ENCODE measurements at places on chromosomes 1 and 21. TPM values are rescaled to one million over a fixed set of nuclear protein-coding genes. Genes with fewer than 3 reads are reported as not detected.

PTPRU gene
- 6.0 TPM for total RNA-seq

C4BPA gene
- total RNA-seq, result not detected

GSTM2 gene
- total RNA-seq, result 40.5 TPM

KRTAP19-3 gene
- not detected for total RNA-seq

BTG2 gene
- total RNA-seq, result 175 TPM

KCNJ6 gene
- 0.06 TPM for total RNA-seq

C8A gene
- not detected for total RNA-seq

CLK2 gene
- 10.7 TPM for total RNA-seq

F3 gene
- total RNA-seq, result 17.7 TPM

DNA sequence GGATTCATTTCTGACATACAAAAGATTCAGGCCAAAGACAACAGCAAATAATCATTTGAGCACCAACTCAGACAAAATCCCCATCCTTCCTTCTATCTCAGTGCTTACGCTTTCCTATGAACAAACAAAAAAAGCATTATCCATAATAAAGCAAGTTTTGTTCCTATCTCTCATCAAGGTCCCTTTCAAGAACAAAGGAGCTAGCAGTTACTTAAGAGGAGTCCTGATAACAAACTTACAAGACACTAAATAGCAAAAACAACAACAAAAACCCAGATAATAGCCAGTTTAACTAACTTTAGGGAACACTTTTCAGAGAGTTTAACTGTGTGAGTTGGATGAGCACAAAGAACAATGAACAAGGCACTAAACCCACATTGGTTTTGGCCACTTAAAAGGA lies 10.5 kb downstream of the EVI5 start:
- no peak for DNase-seq
- no peaks in the 10 kb centered on the region for H3K27me3 ChIP-seq
- no peak overlapping the region for H3K4me3 ChIP-seq
- H3K27ac ChIP-seq, result no peak overlapping the region

GRCh38 chr1:234164098-234164709 lies 209.1 kb upstream of the COA6 start:
- no peaks in the 10 kb centered on the region for H3K36me3 ChIP-seq
- H3K4me3 ChIP-seq, result no peak overlapping the region
- H3K27ac ChIP-seq, result no peak overlapping the region
- DNase-seq, result no peak
- H3K27me3 ChIP-seq, result no peaks in the 10 kb centered on the region

GRCh38 chr21:43716376-43717165 lies 2.4 kb upstream of the PDXK start:
- DNase-seq, result no peak
- no peaks in the 10 kb centered on the region for H3K27me3 ChIP-seq
- H3K27ac ChIP-seq, result no peak overlapping the region
- no peaks in the 10 kb centered on the region for H3K36me3 ChIP-seq
- peaks cover 17% of the 10 kb centered on the region for H3K4me1 ChIP-seq

GRCh38 chr1:168050307-168050706 lies 86.4 kb downstream of the GPR161 start:
- H3K36me3 ChIP-seq, result no peaks in the 10 kb centered on the region
- no peak overlapping the region for H3K4me3 ChIP-seq

DNA sequence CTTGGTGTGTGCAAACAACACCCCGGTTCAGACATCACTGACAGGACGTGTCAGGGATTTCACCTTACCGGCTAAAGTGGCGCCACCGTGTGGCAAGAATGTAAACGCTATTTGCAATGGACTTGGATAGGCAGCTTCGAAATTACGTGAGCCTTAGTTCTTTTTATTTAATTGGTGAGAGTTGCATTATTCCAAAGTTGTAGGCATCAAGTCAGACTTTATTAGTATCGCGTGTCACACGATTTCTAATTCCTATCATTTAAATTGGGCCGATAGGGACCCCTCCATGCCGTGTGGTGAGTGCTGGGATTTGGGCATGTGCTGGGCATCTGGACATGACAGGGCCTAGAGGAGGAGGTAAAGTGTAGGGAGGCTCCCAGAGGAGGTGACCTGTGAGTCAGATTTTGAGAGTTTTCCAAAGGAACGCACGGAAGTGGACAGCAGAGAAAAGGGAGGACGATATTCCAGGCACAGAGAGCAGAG lies 14.5 kb upstream of the CPT2 start:
- peak overlapping the region; percentile 27 for H3K27ac ChIP-seq
- H3K4me3 ChIP-seq, result no peak overlapping the region
- H3K27me3 ChIP-seq, result no peaks in the 10 kb centered on the region
- H3K4me1 ChIP-seq, result no peaks in the 10 kb centered on the region
- peak; percentile 67 for DNase-seq

DNA sequence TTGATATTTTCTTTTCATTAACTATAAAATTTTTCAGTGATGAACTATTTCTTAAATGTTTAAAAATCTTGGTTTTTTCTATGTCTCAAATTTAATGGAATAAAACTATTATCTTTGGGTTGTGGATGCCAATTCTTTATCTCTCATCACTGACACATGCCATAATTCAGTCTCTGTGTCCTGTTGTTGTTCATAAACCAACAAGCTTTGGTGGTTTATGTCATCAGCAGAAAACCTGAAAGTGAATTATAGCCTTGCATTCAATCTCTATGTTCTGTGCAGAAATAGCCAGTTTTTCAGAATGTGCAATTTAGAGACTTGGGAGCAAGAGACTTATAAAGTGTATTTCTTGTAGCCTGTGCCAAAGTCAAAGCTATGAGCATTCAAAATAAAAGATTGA lies 462.6 kb upstream of the ADGRL4 start:
- no peak overlapping the region for H3K27ac ChIP-seq
- H3K4me1 ChIP-seq, result no peaks in the 10 kb centered on the region
- no peaks in the 10 kb centered on the region for H3K27me3 ChIP-seq
- no peak overlapping the region for H3K4me3 ChIP-seq

DNA sequence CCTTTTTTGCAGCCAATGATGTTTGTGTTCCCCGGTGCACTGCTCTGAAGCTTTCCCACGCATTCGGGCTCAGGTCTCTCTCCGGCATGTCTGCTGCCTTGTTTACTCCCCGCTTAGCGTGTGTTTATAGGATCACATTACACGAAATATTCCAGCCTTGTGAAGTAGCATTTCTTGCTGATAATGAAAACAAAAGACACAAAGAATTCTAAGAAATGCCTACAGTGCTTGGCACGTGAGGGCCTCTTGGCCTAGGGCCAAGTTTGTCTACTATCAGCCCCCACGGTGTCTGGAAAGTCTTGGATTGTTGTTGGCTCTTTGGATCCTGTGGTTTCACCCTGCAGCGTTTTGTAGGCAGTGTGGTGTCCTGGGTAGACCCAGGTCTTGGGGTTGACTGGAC lies 11.2 kb upstream of the GSTM4 start:
- no peak for DNase-seq
- no peaks in the 10 kb centered on the region for H3K36me3 ChIP-seq
- no peak overlapping the region for H3K27ac ChIP-seq

DNA sequence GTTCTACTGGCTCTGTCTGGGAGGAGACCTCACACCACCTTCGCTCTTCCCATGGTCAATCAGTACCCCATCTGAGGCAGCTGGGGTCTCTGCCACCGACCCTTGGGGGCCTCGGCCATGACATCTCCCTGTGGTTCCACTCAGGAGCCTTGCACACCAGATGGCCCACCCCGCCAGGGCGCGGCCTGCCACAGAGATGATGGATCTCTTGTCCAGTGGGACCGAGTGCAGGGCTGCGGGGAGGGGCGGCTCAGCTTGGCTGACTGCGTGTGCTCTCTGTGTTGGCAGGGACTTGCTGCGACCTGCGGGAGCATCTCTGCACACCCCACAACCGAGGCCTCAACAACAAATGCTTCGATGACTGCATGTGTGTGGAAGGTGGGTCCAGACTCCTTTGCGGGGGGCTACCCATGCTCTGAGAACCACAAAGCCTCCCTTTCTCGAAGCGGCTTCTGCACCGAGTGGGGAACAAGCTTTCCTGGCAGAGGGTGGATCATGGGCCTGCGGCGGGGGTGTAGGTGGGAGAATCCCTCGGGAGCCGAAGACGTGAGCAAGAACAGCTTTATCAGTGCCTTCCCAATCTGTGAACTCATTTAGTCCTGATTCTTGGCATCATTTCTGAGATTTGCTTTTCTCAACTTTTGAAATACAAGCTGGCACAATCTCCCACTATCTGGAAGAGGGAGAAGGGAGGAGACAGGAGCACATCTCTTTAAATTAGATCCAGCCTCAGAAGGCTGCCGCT lies 20.9 kb upstream of the AGTRAP start:
- peaks cover 9% of the 10 kb centered on the region for H3K27me3 ChIP-seq
- no peaks in the 10 kb centered on the region for H3K36me3 ChIP-seq
- no peak for DNase-seq
- H3K27ac ChIP-seq, result no peak overlapping the region

GRCh38 chr1:65050735-65051134 lies 84.4 kb upstream of the JAK1 start:
- H3K27ac ChIP-seq, result no peak overlapping the region
- no peaks in the 10 kb centered on the region for H3K36me3 ChIP-seq
- H3K4me1 ChIP-seq, result peaks cover 4% of the 10 kb centered on the region
- no peak overlapping the region for H3K4me3 ChIP-seq

DNA sequence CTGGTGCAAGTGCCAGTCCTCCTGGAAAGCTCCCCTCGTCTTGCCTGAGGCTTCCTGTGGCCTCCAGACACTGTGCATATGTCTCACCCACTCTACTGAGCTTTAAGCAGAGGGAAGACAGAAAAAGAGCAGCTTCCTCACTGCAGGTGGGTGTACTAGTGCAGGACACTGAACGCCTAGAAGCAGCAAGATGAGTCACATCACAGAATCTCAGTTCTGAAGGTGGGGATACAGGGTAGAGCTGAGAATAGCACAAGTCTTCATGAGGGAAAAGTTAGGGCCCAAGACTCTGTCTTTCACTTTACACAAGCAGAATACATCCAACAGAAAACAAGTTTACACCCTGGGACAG lies 37.4 kb downstream of the PCAT6 start:
- H3K4me3 ChIP-seq, result no peak overlapping the region
- no peaks in the 10 kb centered on the region for H3K27me3 ChIP-seq
- DNase-seq, result no peak
- H3K4me1 ChIP-seq, result no peaks in the 10 kb centered on the region
- no peak overlapping the region for H3K27ac ChIP-seq
- no peaks in the 10 kb centered on the region for H3K36me3 ChIP-seq

- no peaks in the 10 kb centered on the region for H3K4me1 ChIP-seq
- H3K27me3 ChIP-seq, result no peaks in the 10 kb centered on the region
- no peaks in the 10 kb centered on the region for H3K36me3 ChIP-seq
- H3K4me3 ChIP-seq, result no peak overlapping the region
- H3K27ac ChIP-seq, result no peak overlapping the region
Observed at GRCh38 chr1:168218658-168219057, 7.1 kb upstream of the SFT2D2 start.

- no peaks in the 10 kb centered on the region for H3K4me1 ChIP-seq
- H3K27ac ChIP-seq, result no peak overlapping the region
- H3K36me3 ChIP-seq, result no peaks in the 10 kb centered on the region
- no peak overlapping the region for H3K4me3 ChIP-seq
- DNase-seq, result no peak
Observed at GRCh38 chr1:180623579-180624347, 8.1 kb upstream of the XPR1 start.

DNA sequence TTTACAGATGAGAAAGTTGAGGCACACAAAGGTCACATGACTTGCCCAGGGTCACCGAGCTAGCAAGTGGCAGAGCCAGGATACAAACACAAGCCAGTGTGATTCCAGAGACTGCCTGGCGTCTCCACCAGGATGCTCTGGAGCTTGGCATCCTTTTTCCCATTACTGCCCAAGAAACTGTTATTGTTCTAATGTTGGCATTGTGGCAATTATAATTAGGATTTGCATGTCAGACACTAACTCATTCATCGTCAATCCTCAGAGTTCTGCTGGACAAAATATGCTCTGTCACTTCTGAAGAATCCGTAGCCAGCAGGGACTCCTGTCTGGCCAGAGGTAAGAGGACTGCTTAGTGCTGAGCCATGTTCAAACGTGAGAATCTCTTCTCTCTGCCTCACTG lies 8.8 kb downstream of the KAZN start:
- H3K27me3 ChIP-seq, result no peaks in the 10 kb centered on the region
- no peak overlapping the region for H3K4me3 ChIP-seq
- H3K4me1 ChIP-seq, result no peaks in the 10 kb centered on the region
- no peak for DNase-seq
- no peak overlapping the region for H3K27ac ChIP-seq

GRCh38 chr1:151047925-151048644 lies 534 bp downstream of the C1orf56 start:
- peaks cover 28% of the 10 kb centered on the region for H3K4me1 ChIP-seq
- H3K36me3 ChIP-seq, result no peaks in the 10 kb centered on the region
- no peaks in the 10 kb centered on the region for H3K27me3 ChIP-seq

All from adrenal gland (tissue), 19 donors.